Hematopoietic multipotent progenitor cell treated with erythropoietin and hydrocortisone succinate and interleukin-3 and kit ligand, for 4 days (in vitro differentiated cells): ENCODE measurements at places on chromosomes 12 and 14.
A peak's percentile ranks its signal among the peaks of the same experiment; 100 is the strongest.

- no peak for DNase-seq
These were observed 229.2 kb upstream of the GARIN6 start for GRCh38 chr12:99418379-99418778.

GRCh38 chr14:99190696-99191394, 81.2 kb downstream of the BCL11B start:
- DNase-seq, result no peak

DNA sequence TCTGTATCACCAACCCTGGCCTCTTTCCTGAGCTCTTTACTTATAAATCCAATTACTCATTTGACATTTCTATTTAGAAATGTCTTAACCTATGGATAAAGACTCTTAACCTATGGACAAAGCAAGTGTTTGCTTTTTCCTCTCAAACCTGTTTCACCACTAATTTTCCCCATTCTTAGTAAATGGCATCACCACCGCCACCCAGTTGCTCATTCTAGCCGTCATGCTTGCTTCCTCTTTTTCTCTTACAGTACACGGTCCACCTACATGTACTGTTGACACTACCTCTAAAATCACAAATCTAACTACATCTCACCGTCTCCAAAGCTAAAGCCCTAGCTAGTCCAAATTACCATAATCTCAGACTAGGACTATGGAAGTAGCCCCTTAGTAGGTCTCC, 60.0 kb downstream of the CAPS2 start:
- no peak for DNase-seq

DNA sequence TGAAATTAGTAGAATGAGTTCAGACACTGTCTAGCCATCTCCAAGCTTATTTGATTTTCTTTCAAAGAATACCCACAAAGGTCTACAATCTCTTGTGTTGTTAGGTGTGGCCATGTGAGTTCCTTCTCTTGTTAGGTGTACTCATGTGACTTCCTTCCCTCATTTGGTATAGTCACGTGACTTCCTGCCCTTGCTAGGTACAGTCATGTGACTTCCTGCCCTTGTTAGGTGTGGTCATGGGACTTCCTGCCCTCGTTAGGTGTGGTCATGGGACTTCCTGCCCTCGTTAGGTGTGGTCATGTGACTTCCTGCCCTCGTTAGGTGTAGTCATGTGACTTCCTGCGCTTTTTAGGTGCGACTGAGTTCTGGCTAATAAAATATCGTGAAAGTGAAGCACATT, 179.6 kb downstream of the TMX1 start:
- peak; percentile 2 for DNase-seq

DNA sequence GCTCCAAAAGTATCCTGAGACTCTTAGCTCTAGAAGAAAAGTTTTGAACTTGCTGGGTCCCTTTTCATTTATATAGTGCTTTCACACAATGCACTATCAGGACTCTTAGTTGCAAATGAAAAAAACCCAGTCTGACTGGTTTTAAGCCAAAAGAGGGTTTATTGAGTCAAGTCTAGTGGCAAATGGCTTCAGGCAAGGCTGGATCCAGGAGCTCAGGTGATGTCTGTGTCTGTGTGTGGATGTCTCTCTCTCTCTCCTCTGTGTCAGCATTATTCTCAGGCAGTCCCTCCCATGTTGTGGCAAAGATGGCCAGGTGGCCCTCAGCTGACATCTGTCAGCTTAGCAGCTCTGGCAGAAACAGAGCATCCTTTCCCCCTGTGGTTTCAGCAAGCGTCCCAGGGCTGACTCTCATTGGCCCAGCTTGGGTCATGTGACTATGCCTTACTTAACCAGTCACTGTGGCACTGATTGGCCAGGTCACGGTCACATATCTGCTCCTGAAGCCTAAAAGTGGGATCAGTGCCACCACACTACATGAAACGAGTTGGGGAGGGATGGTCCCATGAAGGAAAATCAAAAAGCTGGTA, 6.2 kb downstream of the TMEM120B start:
- peak; percentile 24 for DNase-seq

GRCh38 chr12:89251342-89252271, 100.7 kb downstream of the DUSP6 start:
- DNase-seq, result peak; percentile 37

- DNase-seq, result no peak
These were observed 9.9 kb upstream of the FICD start for GRCh38 chr12:108505129-108505528.

DNA sequence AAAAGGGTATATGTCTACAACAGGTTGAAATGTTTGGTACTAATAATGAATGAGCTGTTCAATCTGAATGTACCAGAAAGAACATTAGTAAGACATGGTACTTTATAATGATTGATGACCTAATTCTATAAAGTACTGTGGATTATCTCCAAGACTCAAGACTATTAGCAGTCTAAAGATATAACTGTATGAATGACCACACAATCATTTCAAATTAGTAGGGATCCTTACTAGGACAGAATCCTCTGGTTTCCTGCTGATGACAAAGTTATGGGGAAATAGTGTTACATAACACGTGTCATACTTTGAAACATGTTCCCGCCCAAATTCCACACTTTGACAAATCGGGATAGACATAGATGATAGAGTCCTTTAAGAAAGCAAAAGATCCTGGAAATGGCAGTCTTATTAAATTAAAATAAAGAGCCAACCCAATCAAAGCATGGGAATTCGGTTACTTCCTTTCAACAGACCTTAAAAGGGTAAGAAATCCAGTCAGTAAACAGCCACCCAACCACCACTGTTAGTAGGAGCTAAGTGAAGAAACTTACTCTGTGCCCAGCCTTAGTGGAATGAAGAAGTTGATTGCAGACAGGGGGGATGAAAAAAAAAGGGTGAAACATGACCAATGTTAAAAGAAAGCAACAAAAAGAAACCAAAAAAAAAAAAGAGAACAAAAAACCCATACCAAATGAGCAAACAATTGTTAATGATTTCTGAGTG, 2.8 kb downstream of the VPS29 start:
- peak; percentile 63 for DNase-seq

GRCh38 chr12:13154027-13154538, 42.4 kb upstream of the EMP1 start:
- DNase-seq, result peak; percentile 30

GRCh38 chr14:30928462-30928861, 54.1 kb downstream of the COCH start:
- DNase-seq, result peak; percentile 40

GRCh38 chr14:104595911-104596450, 8.6 kb downstream of the TMEM179 start:
- no peak for DNase-seq

- no peak for DNase-seq
These were observed 62.3 kb downstream of the PRKD1 start for GRCh38 chr14:29865299-29865698.

DNA sequence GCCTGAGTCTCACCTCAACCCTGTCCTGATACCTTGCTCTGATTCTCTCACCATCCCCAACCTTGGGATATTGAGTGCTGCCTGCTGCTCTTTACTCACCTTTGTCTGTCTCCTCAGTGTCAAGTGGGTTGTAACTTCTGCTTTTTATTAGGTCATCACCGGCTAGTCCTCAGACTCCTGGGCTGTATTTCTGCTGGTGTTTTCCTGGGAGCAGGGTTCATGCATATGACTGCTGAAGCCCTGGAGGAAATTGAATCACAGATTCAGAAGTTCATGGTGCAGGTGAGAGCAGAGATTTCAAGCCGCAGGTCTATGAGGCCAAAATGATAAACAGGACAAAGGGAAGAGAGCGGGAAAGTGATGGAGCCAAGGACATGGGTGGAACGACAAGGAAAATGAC, 498 bp downstream of the SLC39A2 start:
- no peak for DNase-seq

- DNase-seq, result no peak
These were observed 10.4 kb downstream of the MAP4K5 start for GRCh38 chr14:50521912-50522341.
